ENCODE measurements at places on chromosomes 3 and 15. TPM values are rescaled to one million over a fixed set of nuclear protein-coding genes. Genes with fewer than 3 reads are reported as not detected.

The LOXL1 gene
- 112 TPM for total RNA-seq

The UBXN7 gene
- total RNA-seq: 6.1 TPM

The ST8SIA2 gene
- not detected for total RNA-seq

The LRRC31 gene
- total RNA-seq: not detected

The TIGIT gene
- total RNA-seq: not detected

The ARL6 gene
- total RNA-seq: 5.7 TPM
